ENCODE measurements at places on chromosomes 7 and 10. TPM values are rescaled to one million over a fixed set of nuclear protein-coding genes. Genes with fewer than 3 reads are reported as not detected.
A peak's percentile ranks its signal among the peaks of the same experiment; 100 is the strongest.

DNA sequence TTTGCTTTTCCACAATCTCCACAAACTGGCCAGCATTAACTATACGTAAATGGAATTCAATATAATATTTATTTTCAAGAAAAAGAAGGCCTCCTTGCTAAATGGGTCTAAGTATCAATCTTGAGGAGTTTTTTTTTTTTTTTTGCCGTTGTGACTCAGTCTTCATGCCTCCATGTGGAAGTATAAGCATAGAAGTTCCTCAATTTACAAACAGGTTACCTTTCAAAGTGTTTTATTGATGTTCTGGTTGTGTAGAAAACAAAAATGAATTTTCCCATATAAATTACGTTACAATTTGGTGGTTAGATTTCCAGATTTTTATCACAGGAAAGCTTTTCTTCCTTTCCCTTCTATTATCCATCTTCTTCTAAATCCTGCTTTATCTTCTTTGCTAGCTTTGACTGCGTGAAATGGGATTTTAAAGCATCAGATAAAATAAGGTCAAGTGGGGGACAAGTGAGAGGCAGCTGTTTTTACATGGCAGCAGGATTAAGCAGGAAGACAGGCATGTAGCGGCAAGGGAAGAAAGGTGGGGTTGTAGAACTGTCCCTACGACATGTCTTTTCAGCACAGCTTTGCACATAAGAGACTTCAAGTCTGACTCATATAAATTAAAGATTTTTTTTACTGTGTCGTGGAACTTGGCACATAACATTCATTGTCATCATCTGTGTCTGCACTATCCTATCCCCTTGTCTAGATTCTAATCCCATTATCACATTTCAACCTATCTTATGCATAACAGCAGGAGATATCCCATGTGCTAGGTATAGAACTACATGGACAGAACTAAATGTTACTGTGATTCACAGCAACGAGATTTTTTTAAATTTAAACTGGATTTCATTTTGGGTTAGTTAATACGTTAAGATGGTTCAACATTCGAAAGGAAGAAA lies 135.3 kb upstream of the FAM3C start:
- DNase-seq, result no peak

Gene PHKG1
- 3.8 TPM for polyA plus RNA-seq

Gene PRPS1L1
- polyA plus RNA-seq, result not detected

Gene CALY
- 52.8 TPM for polyA plus RNA-seq

DNA sequence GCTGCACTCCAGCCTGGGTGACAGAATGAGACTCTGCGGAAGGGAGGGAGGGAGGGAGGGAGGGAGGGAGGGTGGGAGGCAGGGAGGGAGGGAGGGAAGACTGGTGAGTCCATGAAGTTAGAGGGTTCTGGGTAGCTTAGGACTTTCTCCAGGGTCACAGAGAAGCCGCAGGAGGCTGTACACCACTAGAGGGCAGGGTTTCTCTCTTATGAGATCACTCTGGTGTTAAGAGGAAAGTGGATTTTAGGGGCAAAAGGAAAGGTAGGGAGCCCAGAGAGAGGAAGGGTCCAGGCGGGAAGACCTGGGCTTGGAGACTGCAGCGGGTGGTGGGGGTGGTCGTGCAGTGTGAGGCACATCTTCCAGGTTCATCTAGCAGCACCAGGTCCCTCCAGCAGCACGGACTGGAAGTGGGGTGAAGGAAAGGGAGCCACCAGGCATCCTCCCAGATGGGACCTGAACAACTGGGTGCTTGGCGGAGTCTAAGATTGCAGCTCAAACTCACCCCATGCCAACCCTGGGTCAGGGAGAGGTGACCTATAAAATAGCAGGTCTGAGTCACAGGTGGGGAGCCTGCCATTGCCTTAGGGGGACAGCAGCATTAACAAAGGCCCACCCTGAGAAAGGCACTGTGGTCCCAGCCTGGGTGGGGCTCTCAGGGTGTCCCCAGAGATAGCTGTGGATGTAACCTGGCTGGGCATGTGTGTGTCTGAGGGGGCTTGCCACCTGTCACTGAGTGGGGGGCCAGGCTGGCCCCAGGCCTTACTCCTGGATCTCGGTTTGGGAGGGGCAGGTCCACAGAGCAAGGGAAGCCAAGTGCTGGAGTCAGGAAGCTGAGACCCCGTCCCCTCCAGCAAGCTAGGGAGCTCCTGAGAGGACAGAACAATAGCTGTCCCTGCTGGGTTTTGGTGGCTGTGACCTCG lies 48.5 kb upstream of the SLC29A3 start:
- peak; percentile 71 for DNase-seq

Gene CNNM1
- 2.2 TPM for polyA plus RNA-seq

DNA sequence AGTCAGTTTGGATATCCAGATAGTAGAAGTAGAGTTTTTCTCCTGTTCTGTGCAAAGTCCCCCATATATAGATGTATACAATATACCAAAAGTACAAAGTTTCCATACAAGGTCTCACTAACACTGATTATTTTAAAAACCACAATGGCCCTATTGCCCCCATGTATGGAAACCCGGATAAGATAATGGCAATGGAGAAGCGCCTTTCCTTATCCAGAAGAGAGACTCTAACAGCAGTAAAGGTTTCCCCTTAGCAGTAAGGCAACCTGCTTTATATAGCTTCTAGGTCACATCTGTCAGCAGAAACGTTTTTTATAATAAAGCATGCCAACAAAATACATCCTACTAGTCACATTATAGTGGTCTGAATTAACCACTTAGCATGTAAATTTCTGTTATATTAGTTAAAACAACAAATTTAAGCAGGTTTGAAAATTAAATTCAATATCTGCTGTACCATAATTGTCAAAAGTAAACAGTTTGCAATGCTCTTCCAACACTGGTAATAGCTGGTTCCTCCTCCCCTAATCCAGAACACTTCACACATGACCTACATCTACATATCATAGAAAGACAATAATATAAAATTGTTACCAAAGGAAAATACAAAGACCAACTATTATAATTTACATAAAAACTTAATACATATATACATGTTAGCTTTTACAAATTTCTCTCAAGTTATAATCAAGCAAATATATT lies 22.4 kb downstream of the USP6NL start:
- no peak for DNase-seq

- DNase-seq, result peak; percentile 72
Measured at GRCh38 chr7:104156842-104157277, 51.0 kb downstream of the ORC5 start.

DNA sequence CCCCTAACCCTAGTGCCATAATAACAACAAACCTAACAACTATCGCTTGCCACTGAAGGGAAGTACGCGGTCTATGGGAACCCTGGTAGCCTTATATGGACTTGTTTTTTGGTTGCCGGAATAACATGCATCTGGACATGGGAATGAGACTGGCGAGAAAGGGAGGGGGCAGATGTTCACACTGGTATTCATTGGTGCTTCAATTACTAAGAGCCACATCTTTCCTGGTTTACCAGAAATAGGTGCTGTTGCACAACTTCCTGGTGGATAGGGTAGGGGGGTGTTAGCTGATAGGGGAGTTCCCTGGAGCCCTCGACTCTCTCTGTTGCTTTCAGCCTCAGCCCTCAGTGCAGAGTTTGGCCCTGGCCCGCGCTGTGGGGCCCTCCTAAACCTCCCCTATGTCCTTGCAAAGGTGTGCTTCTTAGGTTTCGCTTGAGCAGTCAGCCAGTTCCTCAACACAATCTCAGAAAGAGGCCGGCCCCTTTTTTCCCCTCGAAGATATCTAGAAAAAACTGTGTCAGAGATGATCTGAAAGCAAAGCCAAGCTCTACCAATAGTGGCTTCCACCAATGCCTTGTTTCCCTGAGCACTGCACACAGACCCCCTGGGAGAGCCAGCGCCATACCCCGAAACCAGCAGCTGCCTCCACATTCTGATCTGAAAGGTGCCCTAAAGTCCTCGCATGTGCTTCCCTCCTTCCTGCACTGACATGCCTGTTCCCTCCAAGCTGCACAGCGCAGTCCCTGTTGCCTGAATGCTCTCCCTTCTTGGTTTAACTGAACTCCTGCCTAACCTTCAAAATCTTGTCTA lies 13.5 kb downstream of the TBXAS1 start:
- DNase-seq, result no peak

Gene NKX6-2
- polyA plus RNA-seq, result 37.4 TPM

- DNase-seq, result peak; percentile 79
Measured at GRCh38 chr7:130901209-130901783, 167.3 kb upstream of the KLF14 start.

DNA sequence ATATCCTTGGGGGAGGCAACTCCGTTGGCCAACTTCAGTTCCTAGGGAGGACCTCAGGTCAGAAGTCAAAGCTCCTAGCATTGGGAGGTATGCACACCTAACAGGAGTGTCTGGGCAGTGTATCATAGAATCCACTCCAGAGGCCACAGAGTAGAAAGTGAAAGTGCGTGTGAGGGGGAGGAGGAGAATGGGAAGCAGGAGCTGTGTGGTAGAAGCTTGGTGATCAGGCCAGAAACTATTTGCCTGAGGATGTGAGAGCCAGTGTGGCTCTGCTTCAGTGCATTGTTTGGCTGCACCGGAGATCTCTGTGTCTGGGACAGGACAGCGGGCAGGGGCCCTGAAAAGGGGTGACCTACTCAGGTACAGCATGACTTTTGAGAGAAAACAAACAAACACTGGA lies 557.4 kb upstream of the VSTM2A start:
- no peak for DNase-seq

DNA sequence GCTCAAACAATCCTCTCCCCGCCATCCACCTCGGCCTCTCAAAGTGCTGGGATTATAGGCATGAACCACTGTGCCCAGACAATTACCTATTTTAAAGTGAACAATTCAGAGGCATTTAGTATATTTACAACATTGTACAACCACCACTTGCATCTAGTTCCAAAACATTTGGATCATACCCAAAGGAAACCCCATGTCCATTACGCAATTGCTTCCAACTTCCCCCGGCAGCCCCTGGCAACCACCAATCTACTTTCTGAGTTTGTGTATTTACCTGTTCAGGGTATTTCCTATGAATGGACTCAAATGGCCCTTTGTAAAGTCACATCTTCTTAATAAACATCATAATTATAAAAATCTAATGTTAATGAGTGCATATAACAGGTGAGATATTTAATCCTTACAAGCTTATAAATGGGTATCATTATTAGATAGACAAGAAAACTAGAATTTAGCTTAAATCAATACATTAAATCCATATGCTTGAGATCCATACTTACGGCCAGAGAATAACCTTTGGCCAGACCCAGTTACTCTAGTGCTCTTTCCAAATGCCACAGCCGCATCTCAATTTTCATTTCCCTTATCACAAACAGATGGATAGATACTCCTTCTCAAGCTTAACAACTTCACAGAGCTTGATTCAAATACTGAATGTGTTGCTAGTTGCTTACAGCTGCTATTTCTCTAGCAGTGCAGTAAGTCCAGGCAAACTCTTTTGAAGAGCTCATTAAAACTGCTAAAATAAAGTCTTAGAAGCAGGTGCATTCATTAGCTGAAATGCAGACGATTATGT lies 133.4 kb upstream of the MKLN1 start:
- no peak for DNase-seq

GRCh38 chr10:21526860-21527597 lies 1.5 kb upstream of the SKIDA1 start:
- DNase-seq, result peak; percentile 81

DNA sequence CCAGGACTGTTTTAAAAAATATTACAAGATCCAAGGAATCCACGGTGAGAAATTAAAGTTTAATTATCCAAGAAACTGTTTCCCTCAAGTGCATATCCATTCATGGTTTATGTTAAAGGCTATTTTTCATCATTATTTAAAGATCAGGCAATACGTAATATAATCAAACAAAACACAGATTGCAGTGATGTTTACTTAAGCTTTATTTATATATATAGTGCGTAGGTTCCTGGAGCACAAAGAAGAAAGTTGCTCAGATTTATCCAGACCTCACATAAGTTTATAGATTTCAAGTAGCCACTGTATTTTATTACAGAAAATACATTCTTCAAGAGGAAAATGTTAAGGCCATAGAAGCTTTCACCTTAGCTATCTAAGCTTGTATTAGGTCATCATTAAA lies 210.0 kb upstream of the KLF14 start:
- DNase-seq, result no peak

Gene RELN
- 35.1 TPM for polyA plus RNA-seq

Gene ZPBP
- polyA plus RNA-seq, result not detected

DNA sequence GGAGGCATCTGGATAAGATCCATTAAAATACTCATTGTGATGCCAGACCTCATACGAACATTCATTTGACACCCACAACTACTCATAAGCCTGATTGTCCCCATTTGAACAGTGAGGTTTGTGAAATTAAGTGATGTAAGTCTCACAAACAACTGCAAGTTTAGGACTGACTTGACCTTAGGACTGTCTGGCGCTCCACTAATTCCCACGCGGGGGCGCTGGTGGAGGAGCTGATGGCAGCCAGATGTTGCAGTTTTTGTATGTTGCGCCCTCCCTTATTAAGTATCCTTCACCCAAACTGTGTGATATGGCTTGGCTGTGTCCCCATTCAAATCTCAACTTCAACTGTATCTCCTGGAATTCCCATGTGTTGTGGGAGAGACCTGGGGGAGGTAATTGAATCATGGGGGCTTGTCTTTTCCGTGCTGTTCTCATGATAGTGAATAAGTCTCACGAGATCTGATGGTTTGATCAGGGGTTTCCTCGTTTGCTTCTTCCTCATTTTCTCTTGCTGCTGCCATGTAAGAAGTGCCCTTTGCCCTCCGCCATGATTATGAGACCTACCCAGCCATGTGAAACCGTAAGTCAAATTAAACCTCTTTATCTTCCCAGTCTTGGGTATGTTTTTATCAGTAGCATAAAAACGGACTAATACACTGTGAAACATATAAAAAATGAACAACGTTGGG lies 20.3 kb upstream of the TIAL1 start:
- DNase-seq, result no peak

DNA sequence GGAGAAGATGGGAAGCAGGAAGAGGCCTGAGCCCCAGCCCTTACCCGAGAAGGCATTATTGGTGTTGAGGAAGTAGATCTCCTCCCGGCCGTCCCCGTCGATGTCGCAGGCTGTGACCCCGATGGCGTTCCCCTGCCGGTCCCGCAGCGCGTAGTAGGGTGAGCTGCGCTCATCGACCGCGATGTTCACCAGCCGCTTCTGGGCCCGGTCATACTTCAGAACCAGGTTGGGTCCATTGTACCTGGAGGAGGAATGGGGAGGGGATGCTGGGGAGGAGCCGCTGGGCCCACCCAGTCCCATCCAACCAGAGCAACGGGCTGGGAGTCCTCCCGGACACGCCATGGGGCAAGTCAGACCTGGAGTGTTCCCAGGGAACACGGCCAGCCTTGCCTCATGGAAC lies 86.5 kb downstream of the GOLGA7B start:
- no peak for DNase-seq

GRCh38 chr10:133008736-133009135 lies 66.4 kb upstream of the CFAP46 start:
- no peak for DNase-seq

Gene FAM25G
- not detected for polyA plus RNA-seq

Gene NUTM2E
- polyA plus RNA-seq, result not detected
